ENCODE measurements at places on chromosomes 3 and 15.
A peak's percentile ranks its signal among the peaks of the same experiment; 100 is the strongest.

DNA sequence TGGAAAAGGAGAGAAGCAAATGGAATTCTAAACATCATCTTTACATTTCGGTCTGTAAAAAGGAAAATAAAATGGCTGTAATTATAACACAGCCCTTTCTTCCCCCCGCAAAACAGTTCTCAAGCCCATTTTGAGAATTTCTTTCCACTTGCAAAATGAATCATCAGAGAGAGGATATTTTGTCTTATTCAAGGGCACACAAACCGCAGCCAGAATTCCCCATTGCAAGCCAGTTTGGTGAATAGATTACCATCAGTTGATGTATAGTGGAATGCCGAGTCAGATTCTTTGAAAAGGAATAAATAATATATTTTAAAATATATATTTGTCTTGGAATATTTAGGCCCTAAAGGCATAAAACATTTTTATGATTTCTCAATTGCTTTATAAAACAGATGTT lies 420.4 kb upstream of the SEMA6D start:
- DNase-seq, result peak; percentile 59

DNA sequence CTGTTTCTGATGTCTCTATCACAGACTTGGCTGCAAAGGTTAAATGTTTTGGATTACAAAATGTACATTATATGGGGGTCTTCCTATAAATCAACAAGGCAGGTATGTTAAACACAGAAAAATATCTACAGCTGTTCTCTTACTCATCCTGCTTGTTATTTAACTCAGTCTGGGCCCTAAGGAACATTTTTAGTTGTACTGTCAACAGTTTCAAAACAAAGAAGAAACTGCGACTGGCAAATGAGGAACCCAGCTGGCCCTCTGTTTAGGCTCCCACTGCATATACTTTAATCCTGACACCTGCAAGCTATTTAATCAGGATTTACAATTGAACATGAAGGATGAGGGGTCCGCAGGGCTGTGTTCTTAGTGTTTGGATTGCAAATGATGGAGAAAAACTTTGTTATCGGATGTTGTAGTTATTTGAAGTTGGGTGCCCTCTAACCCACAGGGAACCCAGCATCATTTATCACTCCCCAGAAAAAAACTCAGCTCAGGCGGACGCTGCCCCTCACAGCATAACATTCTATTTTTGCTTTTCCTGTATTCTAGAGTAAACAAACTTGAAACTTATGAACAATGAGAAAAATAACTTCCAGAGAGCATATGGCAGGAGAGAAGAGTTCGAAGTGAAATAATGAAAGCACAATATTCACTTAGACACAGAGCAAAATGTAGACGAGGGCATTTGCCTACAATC lies 91.2 kb downstream of the POLR2M start:
- no peak for DNase-seq

- no peak for DNase-seq
Observed at GRCh38 chr15:34374816-34375215, 7.8 kb upstream of the LPCAT4 start.

GRCh38 chr3:127043731-127044510 lies 61.0 kb downstream of the PLXNA1 start:
- DNase-seq, result no peak

DNA sequence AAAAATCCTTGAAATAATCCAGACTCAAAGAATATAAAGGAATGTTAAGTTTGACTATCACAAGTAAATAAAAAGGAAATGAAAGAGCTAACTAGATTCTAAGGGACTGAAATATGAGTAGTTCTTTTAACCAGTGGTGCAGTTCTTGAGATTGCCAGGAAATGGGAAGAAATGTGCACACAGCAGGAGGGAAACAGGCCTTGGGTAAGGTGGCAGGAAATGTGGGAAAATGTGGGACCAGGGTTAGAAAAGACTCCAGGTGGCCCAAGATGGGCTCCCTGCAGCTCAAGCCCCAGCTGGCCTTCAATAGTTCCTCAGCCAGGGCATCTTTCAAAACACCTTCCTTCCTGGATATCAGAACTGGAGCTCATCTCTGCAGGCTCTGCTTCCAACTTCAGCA lies 181.3 kb downstream of the ISL2 start:
- no peak for DNase-seq

GRCh38 chr3:6079011-6079410 lies 781.9 kb upstream of the GRM7 start:
- no peak for DNase-seq
